Trophoblast cell (in vitro differentiated cells and primary cell): ENCODE measurements at places on chromosomes 11 and 22.

GRCh38 chr11:62622476-62623089 lies 797 bp upstream of the B3GAT3 start:
- no peak for DNase-seq

- no peak for DNase-seq
These were observed 7.2 kb upstream of the SLN start for GRCh38 chr11:107719073-107719472.

GRCh38 chr11:121494355-121495099 lies 41.8 kb upstream of the SORL1-AS1 start:
- DNase-seq: no peak

DNA sequence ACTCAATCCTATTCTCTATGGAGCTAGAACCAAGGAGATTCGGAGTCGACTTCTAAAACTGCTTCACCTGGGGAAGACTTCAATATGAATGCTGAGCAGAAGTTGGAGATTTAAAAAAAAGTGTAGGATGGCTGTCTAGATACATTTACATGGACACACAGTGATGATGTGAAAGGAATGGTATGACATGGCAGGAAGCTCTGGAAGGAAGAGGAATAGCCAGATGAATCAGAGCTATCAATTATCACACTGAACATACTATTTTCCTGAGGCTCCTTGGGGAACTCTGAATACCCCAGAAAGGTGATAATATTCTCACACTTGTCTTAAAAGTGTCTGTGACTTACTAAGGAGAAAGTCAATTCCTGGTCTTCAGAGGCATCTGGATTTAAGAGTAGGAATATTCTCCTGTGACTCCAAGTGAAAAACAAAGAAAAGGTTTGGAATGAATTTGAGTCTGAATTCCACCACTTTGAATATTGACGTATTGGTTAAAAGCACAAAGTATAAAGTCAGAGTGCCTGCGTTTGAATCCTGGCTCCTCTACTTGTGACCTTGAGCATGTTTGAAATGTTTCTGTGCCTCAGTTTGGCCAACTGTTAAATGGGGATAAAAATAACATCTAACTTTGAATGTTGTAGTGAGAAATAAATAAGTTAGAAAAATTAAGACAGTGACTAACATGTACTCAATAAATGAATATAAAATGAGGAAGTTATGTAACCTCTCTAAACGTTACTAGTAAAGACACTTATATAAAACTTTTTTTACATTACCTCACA lies 1.3 kb downstream of the OR52D1 start:
- no peak for DNase-seq

DNA sequence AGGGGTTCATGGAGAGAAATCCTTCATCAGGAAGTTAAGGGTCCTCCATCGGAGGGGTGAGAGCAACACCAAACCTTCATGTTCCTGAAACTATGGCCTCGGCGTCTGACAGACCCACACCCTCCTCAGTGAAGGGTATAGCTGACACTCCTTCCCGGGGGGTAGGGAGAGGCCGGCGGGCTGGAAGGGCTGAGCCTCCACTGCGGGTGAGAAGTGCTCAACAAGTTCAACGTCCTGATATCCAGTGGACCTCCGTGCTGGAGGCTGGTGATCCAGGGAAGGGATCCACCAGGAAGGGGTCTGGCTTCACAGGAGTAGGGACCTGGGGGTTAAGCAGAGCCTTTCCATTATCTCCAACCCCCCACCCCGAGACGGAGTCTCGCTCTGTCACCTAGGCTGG lies 12.3 kb downstream of the CARS1 start:
- DNase-seq: no peak

DNA sequence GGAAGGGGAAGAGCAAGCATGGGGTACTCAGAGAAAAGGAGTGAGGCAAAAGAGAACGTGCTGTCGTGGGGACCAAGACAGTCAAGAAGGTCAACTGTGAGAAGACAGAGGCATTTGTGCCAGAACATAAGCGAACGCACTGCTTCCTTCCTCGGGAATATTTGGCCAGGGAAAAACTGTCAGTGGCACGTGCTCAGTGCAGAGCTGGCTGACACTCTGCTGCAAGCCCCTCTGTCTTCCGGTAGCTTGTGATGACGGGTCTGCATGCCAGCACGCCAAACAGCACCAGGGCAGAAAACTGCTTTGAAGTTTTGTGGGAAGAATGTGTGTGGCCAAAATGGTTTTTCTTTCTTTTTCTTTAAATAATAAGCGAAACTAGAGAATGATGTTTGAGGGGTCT lies 60.6 kb downstream of the SMCO4 start:
- no peak for DNase-seq

DNA sequence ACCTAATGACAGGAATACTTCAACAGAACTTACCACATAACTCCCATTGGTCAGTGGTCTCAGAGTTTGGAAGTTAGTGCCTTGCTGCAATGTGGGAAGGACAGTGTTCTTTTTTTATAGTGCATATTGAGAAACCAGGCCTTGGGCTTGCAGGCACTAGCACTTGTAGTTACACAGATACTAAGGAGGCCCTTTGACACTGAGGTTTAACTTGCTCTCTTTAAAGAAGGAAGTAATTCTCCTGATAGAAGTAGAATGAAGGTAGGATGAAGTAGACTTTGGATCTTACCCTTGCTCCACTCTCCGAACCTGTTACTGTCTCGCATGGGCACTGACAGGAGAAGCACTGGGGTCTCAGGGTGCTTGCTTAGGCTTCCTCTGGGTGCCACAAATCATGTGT lies 31.0 kb upstream of the ST14 start:
- DNase-seq: no peak
